ENCODE measurements at places on chromosomes 1 and 21.

DNA sequence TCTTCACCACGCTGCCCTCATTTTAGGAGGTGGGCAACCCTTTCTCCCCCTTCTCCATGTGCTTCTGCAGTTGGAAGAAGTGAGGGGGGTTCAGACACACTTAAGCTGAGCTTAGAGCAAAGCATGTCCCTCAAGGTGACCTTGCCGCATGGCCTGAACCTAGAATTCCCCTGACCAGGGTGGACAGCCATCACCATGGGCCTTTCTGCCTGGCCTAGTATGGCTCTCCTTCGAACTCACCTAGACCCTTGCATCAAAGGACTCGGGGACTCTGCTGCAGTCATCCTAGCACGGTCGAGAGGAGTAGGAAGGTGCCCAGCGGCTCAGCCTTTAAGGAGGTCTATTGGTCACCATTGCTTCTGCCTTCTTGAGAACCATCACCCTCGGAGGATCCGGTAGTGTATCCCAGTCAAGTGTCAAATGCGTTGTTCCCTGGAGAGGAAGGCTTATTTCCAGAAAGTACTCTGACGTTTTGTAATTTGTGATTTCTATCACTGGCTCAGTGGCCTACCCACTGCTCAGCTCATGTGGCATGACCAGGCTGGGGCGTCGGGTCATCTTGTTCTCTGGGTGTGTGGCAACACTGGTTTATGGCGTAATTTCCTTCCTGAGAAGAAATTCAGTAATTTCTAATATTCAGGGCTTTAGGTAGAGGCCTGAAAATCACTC lies at the start of gene KCNE1:
Gene KCNE1, minus strand, starts transcription at position 424 of the 669 bp plus-strand sequence. CDS start 62,576 bp downstream, outside the sequence.
- no peaks in the 10 kb centered on the region for H3K27me3 ChIP-seq
- DNase-seq, result no peak

DNA sequence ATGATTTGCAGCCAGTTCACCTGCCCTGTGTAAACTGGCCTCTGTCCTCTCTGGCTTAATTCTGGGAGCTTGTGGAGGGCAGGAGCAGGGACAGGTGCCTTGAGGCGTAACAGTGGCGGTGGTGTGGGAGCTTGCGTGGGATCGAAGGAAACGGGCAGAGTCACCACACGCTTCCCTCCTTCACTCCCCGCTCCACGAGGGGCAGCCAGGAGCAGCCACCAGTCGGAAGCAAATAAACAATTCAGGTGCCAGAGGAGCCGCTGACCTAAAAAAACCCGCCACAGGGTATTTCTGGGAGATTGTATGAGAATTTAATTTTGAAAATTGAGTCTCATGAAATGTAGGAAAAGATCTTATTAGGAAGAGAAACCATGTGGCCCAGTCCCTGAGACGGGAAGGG lies 26.0 kb downstream of the FAAP20 start:
- H3K4me1 ChIP-seq, result peaks cover 2% of the 10 kb centered on the region
- H3K27me3 ChIP-seq, result no peaks in the 10 kb centered on the region
- no peaks in the 10 kb centered on the region for H3K36me3 ChIP-seq
- H3K4me3 ChIP-seq, result no peak overlapping the region
- no peak overlapping the region for H3K27ac ChIP-seq

DNA sequence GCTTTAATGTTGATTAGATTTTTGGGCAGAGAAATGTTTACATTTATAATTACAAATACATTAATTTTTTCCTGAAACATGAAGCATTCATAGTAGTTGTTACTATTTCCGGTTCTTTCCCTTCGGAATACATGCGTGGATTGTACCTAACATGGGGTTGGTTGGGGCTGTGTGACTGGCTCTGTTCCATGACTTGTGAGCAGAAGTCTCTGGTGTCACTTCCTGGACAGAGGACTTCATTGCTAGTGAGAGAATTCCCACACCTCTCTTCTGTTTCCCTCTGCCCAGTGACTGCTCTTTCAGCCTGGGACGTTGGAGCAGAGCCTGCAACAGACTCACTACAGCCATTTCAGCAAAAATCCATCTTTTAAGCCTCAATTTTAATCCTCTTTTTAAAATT lies 231.4 kb downstream of the GRIK1 start:
- no peaks in the 10 kb centered on the region for H3K27me3 ChIP-seq
- no peaks in the 10 kb centered on the region for H3K36me3 ChIP-seq
- DNase-seq, result no peak
- no peak overlapping the region for H3K4me3 ChIP-seq

DNA sequence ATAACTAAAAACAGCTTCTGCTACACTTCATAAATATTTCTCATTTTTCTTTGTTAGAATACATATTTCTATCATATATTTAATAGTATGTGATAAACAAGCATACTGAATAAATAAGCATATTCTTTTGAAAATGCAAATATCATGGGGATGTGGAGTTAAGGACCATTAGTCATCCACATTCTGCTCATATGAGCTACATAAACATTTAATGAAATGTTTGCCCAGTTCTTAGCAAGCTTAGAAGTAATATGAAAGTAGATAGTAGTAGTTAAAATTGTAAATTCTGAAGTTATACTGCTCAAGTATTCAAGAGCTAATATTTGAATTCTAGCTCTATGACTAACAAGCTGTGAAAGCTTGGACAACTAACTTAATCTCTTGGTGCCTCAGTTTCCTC lies 10.1 kb upstream of the GORAB start:
- no peaks in the 10 kb centered on the region for H3K4me1 ChIP-seq
- H3K36me3 ChIP-seq, result no peaks in the 10 kb centered on the region
- no peak overlapping the region for H3K27ac ChIP-seq
- peaks cover 25% of the 10 kb centered on the region for H3K27me3 ChIP-seq
- no peak overlapping the region for H3K4me3 ChIP-seq

Measured in activated CD4-positive, alpha-beta memory T cell treated with anti-CD3 and anti-CD28 coated beads for 36 hours (primary cell).